ENCODE measurements at places on chromosomes 7 and 10. TPM values are rescaled to one million over a fixed set of nuclear protein-coding genes. Genes with fewer than 3 reads are reported as not detected.

DNA sequence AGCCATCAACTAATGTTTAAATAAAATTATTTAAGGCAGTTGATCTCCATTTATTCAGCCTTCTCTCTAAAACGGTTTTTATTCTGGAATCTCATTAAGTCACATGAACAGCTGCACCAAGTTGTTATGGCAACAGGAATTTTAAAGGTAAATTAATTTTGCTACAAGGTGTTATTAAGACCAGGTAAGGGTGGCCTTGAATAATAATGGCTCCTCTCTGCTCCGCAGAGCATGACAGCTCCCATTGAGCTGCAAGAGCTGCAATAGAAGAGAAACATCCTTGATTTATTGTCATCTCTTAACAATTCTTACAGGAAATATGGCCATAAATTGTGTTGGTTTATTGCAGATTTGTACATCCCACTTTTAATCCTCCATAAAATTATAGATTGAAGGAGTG lies 165.8 kb downstream of the KLF6 start:
- no peaks in the 10 kb centered on the region for H3K36me3 ChIP-seq
- peaks cover 5% of the 10 kb centered on the region for H3K4me1 ChIP-seq
- no peak overlapping the region for H3K27ac ChIP-seq
- no peaks in the 10 kb centered on the region for H3K27me3 ChIP-seq

SORCS1 gene
- 4.2 TPM for polyA plus RNA-seq

- H3K27me3 ChIP-seq: no peaks in the 10 kb centered on the region
- H3K4me1 ChIP-seq: no peaks in the 10 kb centered on the region
- no peak overlapping the region for H3K27ac ChIP-seq
- no peaks in the 10 kb centered on the region for H3K36me3 ChIP-seq
- H3K4me3 ChIP-seq: no peak overlapping the region
Observed at GRCh38 chr10:115129752-115130151, 36.6 kb downstream of the ATRNL1 start.

- no peaks in the 10 kb centered on the region for H3K36me3 ChIP-seq
- no peak overlapping the region for H3K27ac ChIP-seq
- no peak overlapping the region for H3K4me3 ChIP-seq
- peaks cover 51% of the 10 kb centered on the region for H3K4me1 ChIP-seq
- peaks cover 9% of the 10 kb centered on the region for H3K27me3 ChIP-seq
Observed at GRCh38 chr10:98265403-98266378, 2.3 kb downstream of the LOXL4 start.

NUTM2E gene
- 0.12 TPM for polyA plus RNA-seq

- DNase-seq: no peak
- no peak overlapping the region for H3K27ac ChIP-seq
- H3K36me3 ChIP-seq: peaks cover 11% of the 10 kb centered on the region
- peak overlapping the region; percentile 24 for H3K4me3 ChIP-seq
- peaks cover 5% of the 10 kb centered on the region for H3K27me3 ChIP-seq
- peaks cover 3% of the 10 kb centered on the region for H3K4me1 ChIP-seq
Observed at GRCh38 chr7:98210513-98211220, 572 bp upstream of the BHLHA15 start.

DNA sequence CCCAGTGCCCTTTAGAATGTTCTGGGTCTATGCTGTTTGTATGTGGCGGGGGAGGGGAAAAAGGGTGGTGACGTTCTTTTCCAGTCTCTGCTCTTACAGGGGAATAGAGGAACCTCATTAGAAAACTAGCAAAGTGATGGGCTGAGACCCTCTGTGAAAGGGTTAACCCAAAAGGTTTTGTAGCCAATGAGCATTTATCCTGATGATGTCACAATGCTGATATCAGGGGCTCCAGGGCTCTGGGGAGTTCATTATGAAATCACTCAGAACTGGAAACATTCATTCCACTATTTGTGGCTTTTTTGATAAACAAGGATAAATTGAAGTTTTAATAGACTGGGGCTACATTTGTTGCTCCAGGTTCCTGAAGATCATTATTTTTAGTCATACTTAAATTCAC lies 71.7 kb downstream of the ARID5B start:
- no peak overlapping the region for H3K4me3 ChIP-seq
- peaks cover 12% of the 10 kb centered on the region for H3K4me1 ChIP-seq
- H3K36me3 ChIP-seq: no peaks in the 10 kb centered on the region
- H3K27me3 ChIP-seq: no peaks in the 10 kb centered on the region
- H3K27ac ChIP-seq: peak overlapping the region; percentile 92
- DNase-seq: no peak

ELMO1 gene
- 26.1 TPM for polyA plus RNA-seq

DNA sequence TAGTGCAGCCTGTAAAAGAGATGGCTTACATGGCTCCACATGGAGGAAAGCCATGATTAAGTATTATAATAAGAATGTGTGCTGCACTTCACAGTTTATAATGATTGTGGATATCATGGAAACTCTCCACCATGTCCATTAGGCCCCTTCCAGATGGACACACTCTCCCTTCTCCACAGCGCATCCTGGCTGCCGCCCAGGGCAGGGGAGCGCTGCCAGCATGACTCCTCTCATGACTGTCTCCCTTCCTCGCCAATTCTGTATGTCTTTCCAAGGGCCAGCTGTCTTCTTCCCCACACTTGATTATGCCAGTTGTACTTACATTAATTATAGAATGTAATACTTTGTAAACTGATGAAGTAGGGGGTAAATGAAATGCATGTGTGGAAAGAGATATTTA lies 259.3 kb upstream of the TMEM72 start:
- peak overlapping the region; percentile 57 for H3K27ac ChIP-seq
- H3K27me3 ChIP-seq: no peaks in the 10 kb centered on the region
- peak; percentile 87 for DNase-seq
- no peak overlapping the region for H3K4me3 ChIP-seq
- no peaks in the 10 kb centered on the region for H3K36me3 ChIP-seq

EBLN1 gene
- polyA plus RNA-seq: not detected

- H3K27me3 ChIP-seq: no peaks in the 10 kb centered on the region
- DNase-seq: peak; percentile 22
- H3K4me3 ChIP-seq: no peak overlapping the region
- no peaks in the 10 kb centered on the region for H3K4me1 ChIP-seq
Observed at GRCh38 chr10:17578603-17579002, 38.6 kb downstream of the HACD1 start.

DNA sequence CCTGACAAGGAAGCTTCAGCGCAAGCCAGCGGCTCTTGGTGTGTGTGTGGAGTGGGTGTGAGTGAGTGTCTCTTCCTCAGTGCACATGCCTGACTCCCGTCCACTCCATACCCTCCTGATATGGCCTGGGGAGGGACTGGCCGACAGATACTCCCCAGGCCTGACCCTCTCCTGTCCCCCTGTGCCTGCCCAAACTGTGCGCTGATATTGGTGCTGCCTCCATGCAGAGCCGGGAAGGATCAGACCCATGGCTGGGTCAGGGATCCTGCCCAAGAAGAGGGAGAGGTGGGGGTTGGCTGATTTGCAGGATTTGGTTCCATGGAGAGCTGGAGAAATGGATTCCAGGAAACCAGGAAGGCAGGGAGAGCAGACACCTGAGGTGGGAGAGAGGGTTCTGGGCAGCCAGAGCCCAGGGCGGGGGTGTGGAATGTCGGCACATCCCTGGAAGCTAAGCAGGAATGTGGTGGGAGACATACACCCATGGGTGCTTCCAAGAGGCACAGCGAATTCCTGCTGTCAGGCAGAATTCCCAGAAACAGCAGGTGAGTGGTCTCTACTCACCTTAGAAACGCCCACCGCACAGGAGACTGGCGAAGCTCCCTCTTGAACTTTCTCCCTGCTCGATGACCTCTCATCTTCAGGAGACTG lies 6.3 kb downstream of the CALML5 start:
- H3K4me1 ChIP-seq: no peaks in the 10 kb centered on the region
- H3K4me3 ChIP-seq: no peak overlapping the region
- H3K27me3 ChIP-seq: no peaks in the 10 kb centered on the region
- H3K27ac ChIP-seq: no peak overlapping the region
- no peaks in the 10 kb centered on the region for H3K36me3 ChIP-seq

- H3K27ac ChIP-seq: peak overlapping the region; percentile 60
- H3K4me3 ChIP-seq: no peak overlapping the region
- H3K36me3 ChIP-seq: peaks cover 1% of the 10 kb centered on the region
- no peaks in the 10 kb centered on the region for H3K27me3 ChIP-seq
- peaks cover 19% of the 10 kb centered on the region for H3K4me1 ChIP-seq
- peak; percentile 82 for DNase-seq
Observed at GRCh38 chr10:114550756-114551635, 107.1 kb downstream of the ABLIM1 start.

DNA sequence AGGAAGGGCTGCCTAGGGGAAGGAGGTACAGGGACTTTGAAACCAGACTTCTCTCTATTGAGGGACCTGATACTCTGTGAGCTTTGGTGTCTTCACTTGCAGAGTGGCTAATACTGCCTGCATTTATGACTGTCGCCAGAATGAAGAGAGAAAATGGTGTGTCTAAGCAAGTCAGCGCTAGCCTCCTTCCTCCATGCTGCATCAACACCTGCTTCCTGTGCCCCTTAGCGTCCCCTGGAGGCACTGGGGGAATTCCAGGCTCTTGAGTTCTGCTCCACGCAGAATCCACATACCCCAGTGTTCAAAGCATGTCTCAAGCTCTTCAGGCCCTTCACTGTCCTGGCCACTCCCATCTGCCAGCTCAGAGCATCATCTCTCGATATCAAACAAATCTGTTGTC lies 140.5 kb downstream of the PKD1L1 start:
- no peaks in the 10 kb centered on the region for H3K27me3 ChIP-seq
- H3K4me3 ChIP-seq: no peak overlapping the region
- H3K4me1 ChIP-seq: peaks cover 6% of the 10 kb centered on the region
- no peak overlapping the region for H3K27ac ChIP-seq
- DNase-seq: no peak

GRCh38 chr10:25811052-25811685 lies 122.9 kb upstream of the MYO3A start:
- H3K27ac ChIP-seq: no peak overlapping the region
- no peak overlapping the region for H3K4me3 ChIP-seq
- H3K4me1 ChIP-seq: no peaks in the 10 kb centered on the region

MUC3A gene
- polyA plus RNA-seq: 0.10 TPM

ST8SIA6 gene
- 1.4 TPM for polyA plus RNA-seq

DNA sequence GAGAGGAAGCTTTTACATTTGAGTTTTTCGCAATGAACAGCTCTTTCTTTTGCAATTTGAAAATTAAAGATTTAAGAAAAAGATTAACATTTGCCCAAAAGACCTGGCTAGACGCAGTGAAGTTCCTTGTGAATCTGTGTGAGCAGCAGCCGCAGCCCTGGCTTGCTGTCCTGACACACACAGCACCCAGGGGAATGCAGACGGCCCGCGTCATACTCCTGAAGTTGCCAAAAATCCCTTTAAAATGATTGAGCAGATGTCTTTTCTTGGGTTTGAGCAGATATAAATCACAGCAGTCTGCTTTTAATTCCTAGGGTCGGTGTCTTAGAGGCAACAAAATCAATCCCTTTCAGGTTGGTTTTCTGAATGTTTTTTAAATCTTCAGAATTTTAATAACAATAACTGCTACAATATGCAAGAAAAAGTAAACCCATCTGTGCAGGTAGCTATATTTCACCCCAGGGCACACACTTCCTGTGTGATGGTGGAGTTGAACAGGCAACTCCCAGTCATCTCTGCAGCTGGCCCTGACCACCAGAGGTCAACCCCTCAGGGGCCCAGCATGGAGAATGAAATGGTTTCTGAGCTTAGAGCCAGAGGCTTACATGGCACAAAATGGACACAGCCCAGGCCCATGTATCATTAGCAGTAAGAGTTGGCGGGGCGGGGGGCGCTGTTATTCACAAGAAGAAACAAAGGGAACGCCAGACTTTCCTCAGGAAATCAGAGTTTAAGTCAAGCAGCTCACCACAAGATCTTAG lies 32.2 kb upstream of the TRIL start:
- no peaks in the 10 kb centered on the region for H3K27me3 ChIP-seq
- no peaks in the 10 kb centered on the region for H3K36me3 ChIP-seq
- H3K4me1 ChIP-seq: peaks cover 38% of the 10 kb centered on the region
- DNase-seq: peak; percentile 92
- H3K27ac ChIP-seq: peak overlapping the region; percentile 54

SFTPD gene
- polyA plus RNA-seq: 1.2 TPM

DNA sequence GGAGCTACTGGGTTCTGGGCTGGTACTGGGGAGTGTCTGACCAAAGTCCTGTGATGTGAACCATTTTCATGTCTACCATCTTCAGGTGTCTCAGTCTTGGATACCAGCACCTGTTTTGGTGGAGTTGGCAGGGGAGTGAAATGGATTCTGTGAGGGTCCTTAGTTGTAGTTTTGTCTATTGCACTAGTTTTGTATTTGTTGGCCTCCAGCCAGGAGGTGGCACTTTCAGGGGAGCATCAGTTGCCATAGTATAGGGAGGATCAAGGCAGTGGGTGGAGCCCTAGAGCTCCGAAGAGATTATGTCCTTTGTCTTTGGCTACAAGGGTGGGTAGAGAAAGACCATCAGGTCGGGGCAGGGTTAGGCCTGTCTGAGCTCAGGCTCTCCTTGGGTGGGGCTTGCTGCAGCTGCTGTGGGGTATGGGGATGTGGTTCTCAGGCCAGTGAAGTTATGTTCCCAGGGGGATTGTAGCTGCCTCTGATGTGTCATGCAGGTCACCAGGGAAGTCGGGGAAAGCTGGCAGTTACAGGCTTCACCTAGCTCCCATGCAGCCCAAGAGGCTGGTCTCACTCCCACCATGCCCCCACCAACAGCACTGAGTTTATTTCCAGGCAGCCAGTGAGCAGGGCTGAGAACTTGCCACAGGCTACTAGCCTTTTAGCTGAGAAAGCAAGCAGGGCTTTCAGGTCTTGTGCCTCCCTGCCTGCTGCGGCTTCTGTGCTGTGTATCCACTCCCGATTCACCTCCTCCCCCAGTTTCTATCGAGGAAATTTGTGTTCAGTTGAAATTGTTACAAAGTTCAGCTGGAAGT lies 153.1 kb downstream of the ZNF365 start:
- no peak for DNase-seq
- no peak overlapping the region for H3K27ac ChIP-seq
- H3K36me3 ChIP-seq: no peaks in the 10 kb centered on the region
- no peak overlapping the region for H3K4me3 ChIP-seq

DNA sequence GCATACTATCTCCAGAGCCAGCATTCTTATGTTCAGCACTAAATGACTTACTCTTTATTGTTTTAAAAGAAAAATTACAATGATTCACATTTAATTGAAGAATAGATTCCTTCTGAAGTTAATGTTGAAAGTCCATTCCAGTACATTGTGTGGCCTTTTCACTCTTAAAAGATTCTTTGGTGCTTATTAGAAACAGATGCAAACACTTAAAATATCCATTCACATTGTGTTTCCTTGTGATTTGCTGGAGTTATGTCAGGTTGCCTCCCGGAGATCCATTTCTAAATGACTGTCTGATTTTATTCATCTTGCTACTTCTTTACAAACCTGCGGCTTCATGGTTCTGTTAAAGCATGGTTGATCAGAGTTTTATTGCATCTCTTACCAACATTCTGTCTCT lies 152.8 kb downstream of the FOXP2 start:
- H3K27me3 ChIP-seq: no peaks in the 10 kb centered on the region
- no peaks in the 10 kb centered on the region for H3K36me3 ChIP-seq
- no peaks in the 10 kb centered on the region for H3K4me1 ChIP-seq
- peak; percentile 26 for DNase-seq
- H3K27ac ChIP-seq: no peak overlapping the region
